Suprapubic skin (tissue), 4 donors: ENCODE measurements at places on chromosomes 2 and 18. TPM values are rescaled to one million over a fixed set of nuclear protein-coding genes. Genes with fewer than 3 reads are reported as not detected.

Gene DCC
- 0.16 TPM for total RNA-seq

Gene MC4R
- not detected for total RNA-seq

- no peak for DNase-seq
- no peak overlapping the region for H3K4me3 ChIP-seq
- no peaks in the 10 kb centered on the region for H3K27me3 ChIP-seq
- H3K27ac ChIP-seq = no peak overlapping the region
- H3K36me3 ChIP-seq = no peaks in the 10 kb centered on the region
These were observed 23.2 kb downstream of the GPR39 start for GRCh38 chr2:132439703-132440398.

DNA sequence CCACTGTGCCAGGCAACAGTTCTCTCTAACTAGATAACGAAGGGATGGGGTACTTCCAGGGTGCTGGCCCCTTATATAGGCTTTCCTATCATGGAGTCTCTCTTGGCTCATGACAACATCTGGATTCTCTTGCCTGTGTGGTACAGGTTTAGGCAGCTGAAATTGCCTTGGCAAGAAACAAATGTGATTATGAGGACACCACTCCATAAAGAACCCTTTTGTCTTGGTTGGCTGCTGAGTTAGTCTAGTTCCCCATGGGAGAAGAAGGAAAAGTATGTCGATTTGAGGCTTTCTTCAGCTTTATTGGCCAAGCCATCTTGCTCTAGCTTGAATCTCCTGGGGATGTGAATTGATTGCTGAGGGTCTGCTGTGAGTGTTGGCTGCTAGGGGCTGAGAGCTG lies 76.3 kb upstream of the ZCCHC2 start:
- H3K36me3 ChIP-seq = no peaks in the 10 kb centered on the region
- DNase-seq = no peak
- H3K27me3 ChIP-seq = no peaks in the 10 kb centered on the region
- no peak overlapping the region for H3K4me3 ChIP-seq

GRCh38 chr2:189222468-189223105 lies 43.0 kb upstream of the COL5A2 start:
- DNase-seq = no peak
- peaks cover 7% of the 10 kb centered on the region for H3K4me1 ChIP-seq
- no peaks in the 10 kb centered on the region for H3K36me3 ChIP-seq
- H3K27me3 ChIP-seq = no peaks in the 10 kb centered on the region
- no peak overlapping the region for H3K27ac ChIP-seq

DNA sequence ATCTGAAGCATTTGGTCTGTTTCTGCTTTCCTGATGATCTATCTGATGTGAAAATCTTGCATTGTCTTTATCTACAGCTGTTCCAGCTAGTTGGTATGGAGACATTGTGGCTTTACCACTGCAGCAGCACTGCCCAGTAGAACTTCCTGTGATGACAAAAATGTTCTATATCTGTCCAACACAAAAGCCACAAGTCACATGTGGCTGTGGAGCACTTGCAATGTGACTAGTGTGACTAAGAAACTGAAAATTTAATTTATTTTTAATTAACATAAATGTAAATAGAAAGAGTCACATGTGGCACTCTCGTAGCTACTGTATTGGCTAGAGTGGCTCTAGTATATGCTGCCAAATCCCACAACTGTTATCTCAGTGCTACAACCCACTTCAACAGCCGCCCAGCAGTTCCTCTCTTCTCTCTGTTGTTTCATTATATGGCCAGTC lies 425.7 kb downstream of the SETBP1 start:
- H3K36me3 ChIP-seq = no peaks in the 10 kb centered on the region
- DNase-seq = no peak
- no peak overlapping the region for H3K4me3 ChIP-seq
- H3K27me3 ChIP-seq = no peaks in the 10 kb centered on the region
- H3K27ac ChIP-seq = no peak overlapping the region

GRCh38 chr18:79662439-79662838 lies 17.2 kb upstream of the CTDP1 start:
- peaks cover 5% of the 10 kb centered on the region for H3K27me3 ChIP-seq
- no peak overlapping the region for H3K4me3 ChIP-seq
- no peaks in the 10 kb centered on the region for H3K4me1 ChIP-seq
- DNase-seq = no peak
- H3K27ac ChIP-seq = no peak overlapping the region
- H3K36me3 ChIP-seq = no peaks in the 10 kb centered on the region

- H3K27ac ChIP-seq = no peak overlapping the region
- no peaks in the 10 kb centered on the region for H3K4me1 ChIP-seq
- no peaks in the 10 kb centered on the region for H3K36me3 ChIP-seq
- DNase-seq = no peak
These were observed 624.7 kb downstream of the LRP1B start for GRCh38 chr2:141506135-141506534.

Gene C18orf32
- total RNA-seq = 36.4 TPM

Gene GKN1
- total RNA-seq = not detected

GRCh38 chr2:102735416-102736109 lies 26.3 kb upstream of the TMEM182 start:
- H3K4me3 ChIP-seq = peak overlapping the region; percentile 94
- H3K36me3 ChIP-seq = peaks cover 6% of the 10 kb centered on the region
- H3K4me1 ChIP-seq = peaks cover 16% of the 10 kb centered on the region
- DNase-seq = no peak

DNA sequence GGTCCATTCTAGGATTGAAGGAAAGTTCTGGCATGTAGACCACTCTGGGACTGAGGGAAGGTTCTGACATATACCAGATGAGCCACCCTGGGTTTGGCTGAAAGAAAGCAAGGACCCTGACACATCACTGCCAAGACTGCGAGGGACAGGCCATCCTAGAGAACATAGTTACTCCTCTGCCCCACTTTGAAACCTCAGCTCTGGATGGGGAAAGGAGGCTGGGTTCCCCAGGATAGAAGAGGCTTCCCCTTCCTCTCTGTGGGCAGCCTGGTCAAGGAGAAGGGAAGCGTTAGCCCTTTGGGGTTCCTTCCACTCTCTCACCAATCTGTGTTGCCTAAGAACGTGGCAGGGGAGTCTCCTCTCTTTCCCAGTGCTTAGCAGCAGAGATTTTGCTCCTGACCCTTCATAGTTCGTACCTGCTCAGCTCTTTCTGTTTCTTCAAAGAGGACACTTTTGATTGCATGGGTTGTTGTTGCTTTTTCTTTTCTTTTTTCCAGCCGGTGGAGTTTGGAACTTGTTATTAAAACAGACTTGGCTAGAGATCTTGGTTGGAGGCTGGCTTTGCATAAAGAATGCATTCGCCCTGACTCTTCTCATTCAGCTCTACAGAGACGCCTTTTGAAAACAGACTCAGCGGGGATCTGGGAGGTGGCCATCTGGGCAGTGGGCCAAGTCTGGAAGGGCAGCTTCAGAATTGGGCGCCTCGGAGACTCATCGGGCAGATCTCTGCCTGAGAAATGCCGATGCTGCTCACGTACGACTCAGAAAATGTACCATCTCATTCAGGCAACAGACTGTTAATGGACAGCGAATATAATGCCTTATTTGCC lies 166.1 kb downstream of the CLIP4 start:
- H3K36me3 ChIP-seq = no peaks in the 10 kb centered on the region
- H3K27me3 ChIP-seq = peaks cover 24% of the 10 kb centered on the region
- H3K27ac ChIP-seq = no peak overlapping the region

DNA sequence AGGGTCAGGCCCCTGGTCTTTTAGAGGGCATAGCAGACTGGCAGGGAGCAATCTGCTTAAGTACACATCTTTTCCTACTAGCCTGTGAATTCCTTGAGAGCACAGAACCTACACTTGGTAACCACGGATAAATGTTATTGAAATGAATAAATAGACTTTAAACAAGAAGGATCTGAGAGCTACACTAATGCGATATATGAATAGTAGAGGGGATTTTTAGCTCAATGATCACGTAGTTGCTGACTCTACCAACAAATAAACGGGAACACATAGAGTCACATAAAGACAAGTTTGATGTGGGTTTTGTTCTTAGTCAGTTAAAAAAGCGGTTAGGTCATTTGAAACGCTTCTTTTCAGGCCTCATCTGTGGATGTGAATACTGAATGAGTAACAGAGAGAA lies 290.3 kb upstream of the CCDC68 start:
- DNase-seq = no peak
- H3K36me3 ChIP-seq = peaks cover 17% of the 10 kb centered on the region
- H3K27ac ChIP-seq = no peak overlapping the region
- H3K4me3 ChIP-seq = no peak overlapping the region

DNA sequence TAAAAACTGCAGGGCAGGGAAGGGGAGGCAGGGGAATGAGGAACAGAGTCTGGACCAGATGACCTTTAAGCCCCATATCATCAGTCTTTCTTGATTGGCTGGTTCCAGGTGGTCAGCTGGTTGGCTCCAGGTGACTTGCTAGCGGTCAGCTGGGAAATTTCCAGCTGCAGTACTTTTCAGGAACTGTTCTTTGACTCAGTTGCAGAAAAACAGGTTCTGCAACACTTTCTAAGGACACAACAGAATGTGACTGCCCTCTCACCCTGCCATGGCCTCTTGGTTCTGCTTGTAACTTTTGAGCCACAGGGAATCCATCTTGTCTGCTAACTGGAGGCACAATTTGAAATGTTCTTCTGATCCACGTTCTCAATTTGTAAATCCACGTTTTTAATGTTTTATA lies 278.3 kb upstream of the LRATD1 start:
- no peak for DNase-seq
- H3K4me3 ChIP-seq = no peak overlapping the region
- H3K4me1 ChIP-seq = no peaks in the 10 kb centered on the region
- H3K27me3 ChIP-seq = no peaks in the 10 kb centered on the region
- no peaks in the 10 kb centered on the region for H3K36me3 ChIP-seq
